ENCODE measurements at places on chromosomes 1 and 21. TPM values are rescaled to one million over a fixed set of nuclear protein-coding genes. Genes with fewer than 3 reads are reported as not detected.

DNA sequence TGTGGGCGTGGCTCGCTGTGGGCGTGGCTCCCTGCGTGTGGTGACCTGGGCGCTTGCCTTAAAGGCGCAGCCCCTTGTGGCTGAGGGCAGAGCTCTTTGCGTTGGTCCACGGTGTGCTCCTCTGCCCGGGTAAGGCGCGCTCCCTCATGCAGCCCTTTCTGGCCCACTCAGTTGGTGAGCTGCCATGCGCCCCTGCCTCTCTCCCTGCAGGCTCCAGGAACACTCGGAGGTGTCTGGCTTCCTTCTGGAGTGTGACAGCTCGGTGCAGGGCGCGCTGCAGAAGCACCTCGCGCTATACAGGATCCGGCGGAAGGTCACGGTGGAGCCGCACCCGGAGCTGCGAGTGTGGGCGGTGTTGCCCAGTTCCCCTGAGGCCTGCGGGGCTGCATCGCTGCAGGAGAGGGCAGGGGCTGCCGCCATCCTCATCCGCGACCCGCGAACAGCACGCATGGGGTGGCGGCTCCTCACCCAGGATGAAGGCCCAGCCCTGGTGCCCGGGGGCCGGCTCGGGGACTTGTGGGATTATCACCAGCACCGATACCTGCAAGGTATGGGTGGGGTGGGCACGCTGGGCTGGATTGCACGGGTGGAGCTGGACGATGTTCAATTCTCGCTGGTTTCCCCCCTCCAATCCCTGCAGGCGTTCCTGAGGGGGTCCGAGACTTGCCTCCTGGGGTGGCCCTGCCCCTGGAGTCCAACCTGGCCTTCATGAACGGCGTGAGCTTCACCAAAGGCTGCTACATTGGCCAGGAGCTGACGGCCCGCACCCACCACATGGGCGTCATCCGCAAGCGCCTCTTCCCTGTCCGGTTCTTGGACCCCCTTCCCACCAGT is 9.1 kb downstream of the IBA57 start:
- DNase-seq: no peak

DNA sequence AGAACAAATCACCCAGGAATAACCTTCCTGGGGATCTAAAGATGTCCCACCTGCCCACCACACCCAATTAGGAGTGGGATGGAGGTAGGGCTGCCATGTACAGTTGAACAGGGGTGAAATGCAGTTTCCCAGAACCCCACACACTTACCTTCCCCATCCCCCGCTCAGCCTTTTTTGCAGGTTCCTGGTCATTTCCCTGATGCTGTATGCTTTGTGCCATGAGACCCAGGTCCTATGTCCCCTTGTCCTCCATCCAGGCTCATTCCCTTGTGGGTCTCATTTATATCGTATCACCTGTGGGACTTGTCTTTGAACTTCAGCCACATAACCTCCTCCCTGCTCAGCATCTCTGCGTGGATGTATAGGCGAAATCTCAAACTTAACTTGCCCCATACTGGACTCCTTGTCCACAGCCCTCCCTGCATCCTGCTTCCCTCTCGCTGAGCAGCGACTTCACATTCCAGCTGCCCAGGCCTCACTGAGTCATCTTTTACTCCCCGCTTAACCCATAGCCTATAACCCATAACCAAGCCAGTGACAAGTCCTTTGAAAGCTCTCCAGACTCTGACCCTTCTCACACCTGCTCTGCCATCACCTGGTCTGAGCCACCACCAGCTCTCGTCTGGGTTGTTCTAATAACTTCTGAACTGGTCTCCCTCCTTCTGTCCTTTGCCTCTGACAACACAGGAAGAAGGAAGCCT is 4.7 kb downstream of the LDLRAD2 start:
- DNase-seq: no peak

DNA sequence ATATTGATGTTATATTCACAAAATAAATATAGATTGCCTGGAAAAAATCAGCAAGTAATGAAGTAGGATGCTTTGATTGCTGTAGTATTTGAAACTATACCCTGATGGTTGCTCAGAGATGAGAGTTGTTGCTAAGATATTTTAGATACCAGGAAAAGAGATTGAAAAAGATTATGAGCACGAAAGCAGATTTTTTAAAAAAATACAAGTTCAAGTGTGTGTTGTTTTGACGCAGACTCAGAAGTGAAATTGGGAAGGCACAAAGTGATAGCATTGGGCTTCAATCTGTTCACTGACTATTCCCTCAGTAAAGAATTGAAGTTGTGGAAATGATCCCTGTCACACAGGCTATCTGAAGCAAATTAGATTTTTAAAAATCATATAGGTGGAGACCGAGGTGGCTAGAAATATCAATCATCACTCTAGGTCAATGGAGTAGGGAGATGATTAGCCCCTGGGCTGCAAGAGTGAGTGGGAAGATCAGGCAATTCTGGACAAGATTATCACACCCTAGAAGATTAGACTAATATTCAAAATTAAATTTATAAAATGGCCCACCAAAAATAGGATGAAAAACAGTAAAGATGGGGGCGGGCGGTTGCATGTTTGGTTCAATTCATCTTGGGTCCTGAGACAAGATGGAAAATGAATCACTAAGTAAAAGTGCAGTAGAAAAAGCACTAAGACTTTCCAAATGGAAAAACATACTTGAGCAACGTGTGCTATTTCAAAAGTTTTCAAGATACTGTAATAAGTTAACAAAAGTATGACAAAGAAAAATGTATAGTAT is 41.5 kb upstream of the LRRC8D start:
- DNase-seq: no peak

DNA sequence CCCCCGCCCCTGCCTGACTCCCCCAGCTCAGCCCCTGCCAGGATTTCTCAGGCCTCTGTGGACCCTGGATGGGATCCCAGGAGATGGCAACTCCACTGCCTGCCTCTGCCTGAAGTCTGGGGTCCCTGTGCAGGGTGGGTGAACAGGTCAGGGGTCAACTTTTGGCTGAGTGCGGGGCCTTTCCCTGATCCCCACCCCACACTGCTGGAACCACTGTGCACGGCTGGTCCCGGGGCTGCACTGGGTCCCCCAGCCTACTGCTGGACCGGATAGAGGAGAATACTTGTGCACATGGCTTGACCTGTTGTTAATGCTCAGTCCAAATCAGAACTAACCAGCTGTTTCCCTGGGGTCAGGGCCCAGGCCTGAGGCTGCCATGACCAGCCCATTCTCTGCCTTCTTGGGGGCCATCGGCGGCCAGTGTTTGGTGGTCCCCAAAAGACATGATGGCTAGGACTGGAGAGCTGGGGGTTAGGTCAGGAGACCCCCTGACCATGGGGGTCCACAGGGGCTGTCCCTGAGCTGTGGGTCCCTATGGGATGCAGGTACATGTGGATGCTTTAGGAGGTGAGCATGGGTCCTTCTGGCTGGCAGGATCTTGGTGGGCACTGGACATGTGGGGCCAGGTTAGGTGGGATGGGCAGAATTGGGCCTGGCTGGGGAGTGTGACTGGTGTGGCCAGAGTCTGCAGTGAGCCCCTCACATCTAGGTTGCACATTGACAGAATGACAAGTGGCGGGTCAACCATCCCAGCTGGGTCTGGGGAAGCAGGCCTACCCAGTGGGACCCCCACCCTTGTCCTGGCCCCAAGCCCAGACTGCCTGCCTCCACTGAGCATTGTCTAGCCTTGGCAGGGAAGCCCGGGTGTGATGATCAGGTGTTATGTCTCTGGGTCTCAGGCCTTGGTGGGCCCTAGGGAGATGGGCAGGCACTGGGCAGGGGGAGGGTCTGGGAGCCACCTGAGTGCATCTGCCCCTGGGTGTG is 19.0 kb upstream of the ZNF678 start:
- DNase-seq: no peak

PYCR2 gene
- total RNA-seq: 114 TPM

KRTAP10-6 gene
- total RNA-seq: not detected

- DNase-seq: no peak
These were observed 5.4 kb upstream of the PRDM15 start for GRCh38 chr21:41884501-41885030.

LZIC gene
- 30.8 TPM for total RNA-seq

DNA sequence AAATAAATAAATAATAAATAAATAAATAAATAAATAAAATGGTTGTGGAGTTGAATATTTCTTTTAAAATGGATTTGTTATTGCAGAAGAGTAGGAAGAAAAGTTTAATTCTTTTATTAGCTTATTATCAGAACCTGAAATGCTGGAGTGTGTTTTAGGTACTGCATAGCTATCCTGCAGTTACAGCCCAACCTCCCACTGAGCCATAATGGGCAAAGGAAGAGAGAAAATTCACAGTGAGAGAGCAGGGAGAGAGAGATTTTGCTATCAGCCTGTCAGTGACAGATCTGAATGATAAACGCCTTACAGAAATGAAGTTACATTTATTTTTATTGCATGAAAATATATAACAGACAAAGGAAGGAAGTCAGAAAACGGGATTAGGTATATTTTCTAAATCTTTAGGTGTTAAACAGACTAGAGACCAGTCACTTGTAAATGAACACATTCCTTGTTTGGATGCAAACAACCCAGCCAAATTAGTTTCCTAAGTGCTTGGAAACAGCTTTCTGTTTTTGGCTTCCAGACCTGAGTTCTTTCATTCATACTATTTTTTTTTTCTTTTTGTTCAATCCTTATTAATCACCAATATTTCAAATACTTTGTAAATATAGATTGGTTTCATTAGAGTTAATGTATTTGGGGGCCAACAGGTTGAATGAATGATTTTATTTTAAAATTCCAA is 425.3 kb downstream of the USP25 start:
- DNase-seq: no peak

GRCh38 chr1:233679030-233679429 is 65.1 kb downstream of the KCNK1 start:
- no peak for DNase-seq

NFASC gene
- 1.8 TPM for total RNA-seq

DNA sequence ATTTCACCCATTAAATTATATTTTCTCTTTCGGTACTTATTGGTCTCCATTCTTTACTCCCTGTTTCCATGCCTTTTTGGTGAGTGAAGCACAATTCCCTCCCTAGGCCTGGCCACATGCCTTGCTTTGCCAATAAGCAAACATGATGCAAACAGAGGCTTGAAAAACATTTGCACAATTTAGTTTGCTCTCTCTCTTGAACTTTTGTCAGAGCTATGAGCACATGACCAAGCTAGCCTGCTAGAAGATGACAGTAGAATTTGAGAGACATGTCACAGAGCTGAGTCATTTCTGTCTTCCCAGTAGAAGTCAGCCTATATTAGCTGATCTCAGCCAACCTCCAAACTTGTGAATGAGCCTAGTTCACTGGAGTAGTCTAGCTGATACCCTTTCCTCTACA is 24.6 kb downstream of the ANGPTL3 start:
- no peak for DNase-seq

- no peak for DNase-seq
These were observed 41.2 kb downstream of the LPAR3 start for GRCh38 chr1:84851839-84852238.

DNA sequence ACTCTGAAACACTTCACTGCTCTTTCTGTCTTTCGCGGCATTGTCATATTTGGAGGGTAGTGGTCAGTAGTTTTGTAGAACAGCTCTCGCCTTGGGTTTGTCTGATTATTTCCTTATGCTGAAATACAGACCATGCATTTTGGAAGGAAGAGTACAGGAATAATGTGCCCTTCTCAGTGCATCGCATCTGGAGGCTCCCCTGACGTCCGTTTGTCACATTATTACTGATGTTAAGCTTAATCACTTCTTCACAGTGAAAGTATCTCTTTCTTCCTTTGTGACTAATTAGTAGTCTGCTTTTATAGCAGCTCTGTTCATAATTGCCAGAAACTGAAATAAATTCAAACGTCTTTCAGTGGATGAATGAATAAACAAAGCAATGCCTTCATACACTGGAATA is 85.7 kb upstream of the CXADR start:
- DNase-seq: no peak

- DNase-seq: no peak
These were observed 141.1 kb upstream of the ETV3 start for GRCh38 chr1:157279138-157279801.

All from activated naive CD4-positive, alpha-beta T cell treated with anti-CD3 and anti-CD28 coated beads, Interleukin-2, amount 50 U/mL, for 72 hours (primary cell).